Stimulated activated CD4-positive, alpha-beta T cell treated with anti-CD3 and anti-CD28 coated beads, TNF-alpha, amount 100 ng/mL, for 4 hours (primary cell): ENCODE measurements at places on chromosomes 16 and 17.

GRCh38 chr17:29007860-29008455 lies 2.1 kb upstream of the SEZ6 start:
- DNase-seq, result no peak

DNA sequence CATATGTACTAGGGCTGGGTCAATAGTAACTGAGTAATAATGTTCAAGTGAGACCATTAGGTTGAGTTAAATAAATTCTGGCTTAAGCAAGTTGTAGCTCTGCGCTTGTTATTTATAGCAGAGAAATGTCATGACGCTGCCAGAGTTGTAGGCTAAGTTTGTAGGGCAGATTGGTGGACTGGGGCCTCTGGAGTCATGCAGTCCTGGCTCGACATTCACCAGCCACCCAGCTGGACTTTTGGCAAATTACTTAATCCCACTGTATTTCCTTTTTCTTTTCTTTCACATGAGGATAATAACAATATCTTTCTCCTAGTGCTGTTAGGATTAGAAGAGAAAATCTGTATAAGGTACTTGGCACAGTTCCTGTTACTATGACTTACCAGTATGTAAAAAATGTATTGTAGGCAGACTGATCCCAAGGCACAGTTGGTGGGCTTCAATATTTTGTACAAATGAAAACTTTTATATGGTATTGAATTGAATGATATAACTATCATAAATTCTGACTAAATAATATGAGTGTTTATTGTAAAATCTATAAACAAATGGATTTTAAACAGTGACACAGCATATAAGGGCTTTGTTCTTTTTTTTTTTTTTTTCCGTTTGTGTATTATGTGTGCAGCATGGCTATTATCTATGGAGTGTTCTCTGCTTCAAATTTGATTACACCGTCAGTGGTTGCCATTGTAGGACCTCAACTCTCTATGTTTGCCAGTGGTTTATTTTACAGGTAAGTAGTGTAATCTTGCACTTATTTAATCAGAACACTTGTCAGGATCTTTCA lies 2.6 kb downstream of the MFSD11 start:
- DNase-seq, result no peak

DNA sequence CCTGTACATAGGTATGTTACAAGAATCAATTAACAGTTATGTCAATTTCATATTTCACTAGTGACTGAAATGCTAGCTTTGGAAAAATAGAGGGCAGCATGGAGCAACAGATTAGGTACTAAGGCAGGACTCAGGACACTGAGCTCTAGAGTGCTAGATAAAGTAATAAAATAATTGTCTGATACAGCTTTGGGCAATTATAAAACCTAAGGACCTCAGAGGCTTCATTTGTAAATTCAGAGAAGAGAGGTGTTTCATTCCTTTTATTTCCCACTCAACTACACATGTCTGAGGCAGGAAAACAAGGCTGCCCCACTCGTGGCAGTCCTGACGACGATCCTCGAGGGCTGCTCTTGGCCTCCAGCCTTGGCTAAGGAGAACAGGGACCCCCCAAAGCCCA lies 81.5 kb downstream of the CA4 start:
- DNase-seq, result no peak

DNA sequence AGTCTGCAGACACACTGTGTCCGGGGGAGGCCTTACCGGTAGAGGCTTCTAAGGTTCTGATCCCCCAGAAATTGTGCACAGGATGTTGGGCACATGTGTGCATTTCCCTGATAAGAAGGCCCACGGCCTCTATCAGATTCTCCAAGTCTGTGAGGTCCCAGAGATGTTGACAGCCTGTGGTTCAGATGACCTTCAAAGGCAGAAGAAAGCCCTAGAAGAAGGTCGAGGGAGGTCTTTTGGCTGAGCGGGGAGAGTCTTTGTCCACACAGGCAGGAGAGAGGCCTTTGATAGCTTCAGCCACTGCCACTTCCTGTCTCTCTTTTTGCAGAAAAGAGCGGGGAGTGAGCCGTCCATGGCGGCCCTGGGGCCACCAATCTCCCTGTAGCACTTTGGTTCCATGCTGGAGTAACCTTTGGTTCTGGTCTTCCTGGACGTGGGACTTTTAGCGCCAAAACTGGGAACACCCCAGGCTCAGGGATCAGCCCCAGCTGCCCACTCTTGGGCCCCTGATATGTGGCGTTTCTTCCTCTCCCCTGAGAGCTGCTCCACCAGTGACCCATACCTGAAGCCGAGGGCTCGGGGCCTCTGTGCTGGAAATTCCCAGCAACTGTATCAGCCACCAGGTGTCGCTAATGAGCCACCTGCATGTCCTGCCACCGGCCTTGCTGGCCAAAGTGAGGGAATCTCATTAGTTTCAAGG lies 28.1 kb upstream of the LGALS9 start:
- peak; percentile 57 for DNase-seq

DNA sequence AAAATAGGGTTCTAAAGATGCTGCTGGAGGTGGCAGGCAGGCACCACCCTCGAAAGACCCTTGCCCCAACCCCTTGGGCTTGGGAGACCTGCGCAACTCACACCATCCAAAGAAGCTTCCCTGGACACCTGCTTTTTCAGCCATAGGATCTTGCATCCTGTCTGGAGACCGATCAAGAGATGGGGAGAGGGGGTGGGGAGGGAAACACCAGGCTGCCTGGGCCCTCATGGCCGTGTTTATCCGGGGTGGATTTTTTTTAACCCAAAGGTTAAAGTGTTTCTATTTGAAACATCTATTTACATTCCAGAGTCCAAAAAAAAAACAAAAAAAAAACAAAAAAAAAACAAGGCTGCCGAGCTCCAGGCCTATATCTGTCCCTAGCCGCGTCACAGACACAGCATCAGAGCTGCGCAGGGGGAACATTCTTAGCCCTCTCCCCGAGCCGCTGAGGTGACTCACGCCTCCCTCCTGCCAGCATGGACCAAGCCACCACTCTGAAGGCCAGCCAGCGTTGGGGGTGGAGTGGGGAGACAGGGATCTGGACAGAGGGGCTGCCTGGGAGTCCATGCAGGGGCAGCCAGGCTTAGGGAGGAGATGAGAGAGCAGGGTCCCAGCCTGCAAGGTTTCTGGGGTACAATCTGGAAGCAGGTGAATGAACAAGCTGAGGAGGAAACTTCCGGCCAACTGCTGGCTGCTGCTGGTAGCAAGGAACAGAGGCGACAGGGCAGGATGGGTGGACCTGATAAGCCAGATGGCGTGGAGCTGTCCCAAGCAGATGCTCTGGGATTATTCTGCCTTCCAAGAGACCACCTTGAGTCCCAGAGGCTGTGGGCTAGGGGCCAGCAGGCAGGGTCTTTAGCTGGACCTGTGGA lies 14.8 kb downstream of the HDAC5 start:
- DNase-seq, result no peak

DNA sequence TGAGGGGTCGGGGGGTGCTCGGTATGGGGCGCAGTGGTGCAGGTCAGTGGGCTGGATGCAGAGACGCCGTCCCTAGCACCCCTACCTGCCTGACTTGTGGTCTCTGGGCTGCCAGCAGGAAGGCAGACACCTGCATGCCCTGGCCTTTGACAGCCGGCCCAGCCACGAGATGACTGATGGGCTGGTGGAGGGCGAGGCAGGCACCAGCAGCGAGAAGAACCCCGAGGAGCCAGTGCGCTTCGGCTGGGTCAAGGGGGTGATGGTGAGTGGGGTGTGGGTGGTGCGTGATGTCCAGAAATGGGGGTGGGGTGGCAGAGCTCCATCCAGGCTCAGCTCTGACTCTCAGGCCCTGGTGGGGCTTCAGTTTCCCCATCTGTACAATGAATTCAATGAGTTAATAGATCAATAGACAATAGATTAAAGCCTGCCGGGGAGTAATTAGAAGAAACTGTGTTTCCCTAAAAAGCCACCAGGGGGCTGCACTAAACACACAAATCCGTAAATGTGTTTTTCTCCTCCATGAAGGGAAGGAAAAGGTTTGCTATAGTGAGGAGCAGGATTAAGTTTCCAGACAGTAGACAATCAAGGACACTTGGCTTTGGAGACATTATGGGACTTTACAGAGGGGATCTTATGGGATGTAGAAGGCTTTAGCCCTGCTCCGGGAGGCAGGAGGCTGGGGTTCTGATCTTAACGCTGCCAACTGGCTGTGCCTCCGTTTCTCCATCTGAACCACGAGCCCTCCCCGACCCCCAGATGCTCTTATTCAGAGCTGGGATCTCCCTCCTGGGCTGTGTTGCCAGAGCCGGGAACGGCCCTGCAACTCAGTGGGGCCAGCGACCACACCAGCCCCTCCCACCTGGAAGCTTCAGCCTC lies 2.2 kb downstream of the SLC12A3 start:
- DNase-seq, result peak; percentile 26
